ENCODE measurements at places on chromosomes 2 and 18.

DNA sequence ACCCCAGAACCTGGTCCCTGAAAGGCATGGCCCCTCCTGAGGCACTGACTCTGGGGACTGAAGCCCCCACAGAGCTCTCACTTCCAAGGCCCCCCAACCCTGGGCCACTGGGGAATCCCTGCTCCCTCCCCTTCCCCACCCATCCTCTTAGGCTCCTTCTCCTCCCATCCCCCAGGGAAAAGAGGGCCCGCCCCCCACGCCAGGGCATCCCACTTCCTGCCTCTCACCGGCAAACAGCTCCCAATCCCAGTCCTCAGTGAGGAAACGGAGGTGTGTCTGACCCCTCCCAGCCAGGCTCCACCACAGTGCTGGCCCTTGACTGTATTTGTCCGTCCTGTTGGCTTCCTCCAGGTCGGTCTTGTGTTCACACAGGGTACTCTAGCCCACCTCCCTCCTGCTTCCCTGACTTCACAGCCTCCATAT is 35.0 kb upstream of the PTMA start:
- no peak for DNase-seq

- DNase-seq: no peak
Measured at GRCh38 chr2:25201265-25201664, 32.9 kb upstream of the POMC start.

GRCh38 chr2:198640463-198640862 is 817.3 kb downstream of the SATB2 start:
- DNase-seq: no peak

- DNase-seq: no peak
Measured at GRCh38 chr2:143128681-143129580, at the start of gene ARHGAP15. TSS of gene ARHGAP15 (plus strand) at chr2:143129419.

DNA sequence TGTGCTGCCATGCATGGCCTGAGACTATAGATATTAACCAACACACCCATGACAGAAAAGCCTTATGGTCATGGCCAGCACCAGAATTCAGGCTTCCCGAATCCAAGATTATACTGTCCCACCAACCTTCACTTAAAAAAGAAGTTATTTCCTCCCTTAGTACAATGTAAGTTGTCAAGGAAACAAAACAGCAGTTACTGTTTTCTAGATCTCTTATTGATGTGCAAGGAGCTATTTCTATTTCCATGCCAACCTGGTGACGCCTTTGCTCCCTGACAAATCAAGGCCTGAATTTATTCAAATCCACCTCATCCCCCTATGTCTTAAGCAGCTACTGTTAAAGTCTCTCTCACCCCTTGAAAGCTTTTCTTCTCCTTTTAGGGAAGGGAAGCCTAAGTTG is 249.3 kb downstream of the ZNF521 start:
- DNase-seq: no peak

DNA sequence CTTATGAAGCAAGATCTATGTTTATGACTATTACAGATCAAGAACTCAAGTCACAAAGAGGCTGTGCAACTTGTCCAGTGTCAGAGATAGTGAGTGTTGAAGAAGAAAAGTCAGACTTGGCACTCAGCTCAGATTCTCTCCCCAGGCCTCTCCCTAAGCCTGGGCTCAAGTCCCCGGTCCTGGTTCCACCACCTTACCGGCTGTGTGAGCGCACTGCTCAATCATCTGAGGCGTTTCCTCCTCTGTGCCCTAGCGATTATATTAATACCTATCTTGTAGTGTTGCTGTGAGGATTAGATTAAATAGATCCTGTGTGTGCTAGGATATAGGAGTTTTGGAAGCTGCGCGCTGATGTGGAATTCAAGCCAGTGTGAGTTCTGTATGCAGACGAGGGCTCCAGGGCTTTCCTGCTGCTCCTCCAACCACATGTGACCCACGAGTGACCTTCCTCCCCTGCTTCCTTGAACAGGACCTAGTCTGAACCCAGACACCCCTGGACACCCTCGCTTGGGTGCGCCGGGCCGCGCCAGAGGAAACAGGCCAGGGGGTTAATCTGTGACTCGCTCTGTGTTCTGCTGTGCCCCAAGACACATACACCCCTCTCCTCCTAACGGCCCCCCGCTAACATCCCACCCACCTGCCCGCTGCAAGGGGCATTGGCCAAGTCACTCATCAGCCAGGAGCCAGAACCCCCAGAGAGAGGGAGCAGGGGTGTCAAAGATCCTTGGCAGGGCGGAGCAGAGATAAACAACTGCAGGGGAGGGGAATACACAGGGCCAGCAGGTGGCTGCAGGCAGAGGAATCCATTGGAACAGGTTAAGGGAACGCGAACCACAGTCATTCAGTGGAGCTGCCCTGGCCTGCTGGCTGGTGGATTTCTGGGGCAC is 38.3 kb downstream of the TNS1 start:
- no peak for DNase-seq

DNA sequence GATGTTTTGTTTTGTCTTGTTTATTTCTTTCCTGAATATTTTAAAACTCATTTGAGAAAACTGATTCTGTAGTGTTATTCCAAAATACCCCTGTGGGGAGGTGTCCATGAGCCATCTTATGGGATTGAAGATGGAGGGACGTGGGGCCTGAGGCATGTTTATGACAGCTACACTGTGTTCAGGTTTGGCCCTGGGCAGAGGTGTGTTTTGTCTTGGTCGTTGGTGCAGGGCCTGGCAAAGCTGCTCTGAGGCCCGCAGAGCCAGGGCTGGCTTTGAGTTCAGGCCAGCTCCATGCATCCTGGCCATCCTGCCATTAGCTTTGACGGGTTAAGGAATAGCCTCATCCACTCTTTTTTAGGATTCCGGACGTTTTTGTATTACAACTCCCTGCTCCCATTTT is 68.9 kb downstream of the TMEM18 start:
- no peak for DNase-seq

- no peak for DNase-seq
Measured at GRCh38 chr2:39481611-39482010, 44.5 kb upstream of the MAP4K3 start.

GRCh38 chr2:30405260-30405605 is 41.8 kb upstream of the LCLAT1 start:
- no peak for DNase-seq

DNA sequence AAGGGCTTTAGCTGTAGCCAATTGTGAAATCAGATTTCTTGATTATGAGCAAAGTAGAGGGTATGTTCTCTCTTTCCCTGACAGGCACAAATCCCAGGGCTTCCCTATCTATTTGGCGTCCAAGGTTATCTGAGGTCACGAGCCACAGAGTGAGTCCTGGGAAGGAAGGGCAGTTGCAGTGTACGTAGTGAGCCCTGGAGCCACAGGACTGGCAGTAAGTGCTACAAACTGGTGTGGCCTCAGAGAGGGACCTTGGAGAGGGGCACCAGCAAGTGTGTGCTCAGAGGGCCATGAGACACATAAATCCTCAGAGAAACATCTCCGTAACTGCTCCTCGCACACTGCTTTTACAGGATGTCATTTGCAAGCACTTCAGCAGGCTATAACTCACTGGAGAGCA is 115.5 kb upstream of the SH3BP4 start:
- DNase-seq: no peak

DNA sequence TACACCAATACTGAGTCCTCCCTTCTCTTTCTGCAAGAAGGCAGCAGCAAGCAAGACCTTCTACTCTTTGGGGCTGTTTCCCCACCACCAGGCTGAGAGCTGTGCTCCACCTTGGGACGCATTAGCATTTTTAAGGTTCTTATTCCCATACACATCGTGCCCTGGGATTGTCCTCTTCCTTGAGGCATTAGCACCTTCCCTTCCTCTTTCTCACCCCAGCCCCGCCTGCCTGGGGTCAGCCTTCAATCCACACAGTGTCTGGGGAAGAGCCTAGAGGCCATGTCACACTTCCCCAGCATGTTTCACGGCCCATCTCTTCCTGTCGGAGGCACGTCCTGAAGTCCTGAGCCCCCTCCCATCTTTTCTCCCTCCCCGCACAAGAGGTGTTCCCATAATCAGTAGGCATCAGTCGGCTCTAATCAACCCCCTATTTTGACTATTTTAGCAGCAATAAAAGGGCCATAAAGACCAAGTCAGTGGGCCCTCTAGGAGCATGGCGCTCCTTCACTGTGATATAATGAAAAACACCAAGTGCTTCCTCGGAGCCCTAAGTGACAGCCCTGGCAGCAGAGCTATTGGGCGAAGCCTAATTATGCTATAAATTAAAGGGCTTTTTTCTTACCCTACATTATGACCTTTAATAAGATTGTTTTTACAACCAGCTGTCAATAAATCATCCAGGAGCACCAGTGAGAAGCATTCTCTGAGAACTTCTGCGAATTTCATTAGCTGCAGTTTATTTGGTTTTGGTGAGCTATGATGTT is 55.0 kb upstream of the PKDCC start:
- no peak for DNase-seq

GRCh38 chr18:11112286-11112685 is 37.1 kb downstream of the PIEZO2 start:
- no peak for DNase-seq

DNA sequence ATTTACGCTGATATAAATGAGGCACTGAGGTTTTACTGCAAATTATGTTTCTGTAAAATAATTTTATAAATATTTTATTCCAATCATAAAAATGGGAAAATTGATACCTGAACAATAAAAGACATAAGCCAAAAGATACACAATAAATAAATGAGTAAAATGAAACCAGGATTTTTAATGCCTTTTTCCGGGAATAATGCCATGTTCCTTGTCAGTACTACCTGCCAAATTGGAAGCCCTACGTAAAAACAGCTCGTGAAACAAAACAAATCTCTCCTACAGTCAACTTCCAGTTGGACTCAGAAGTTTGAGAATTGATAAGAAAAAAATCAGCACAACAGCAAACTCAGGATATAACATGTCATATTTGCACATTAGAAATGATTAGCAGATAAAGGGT is 18.0 kb downstream of the GALNT3 start:
- no peak for DNase-seq

- DNase-seq: no peak
Measured at GRCh38 chr18:36269157-36269556, 28.4 kb upstream of the FHOD3 start.

DNA sequence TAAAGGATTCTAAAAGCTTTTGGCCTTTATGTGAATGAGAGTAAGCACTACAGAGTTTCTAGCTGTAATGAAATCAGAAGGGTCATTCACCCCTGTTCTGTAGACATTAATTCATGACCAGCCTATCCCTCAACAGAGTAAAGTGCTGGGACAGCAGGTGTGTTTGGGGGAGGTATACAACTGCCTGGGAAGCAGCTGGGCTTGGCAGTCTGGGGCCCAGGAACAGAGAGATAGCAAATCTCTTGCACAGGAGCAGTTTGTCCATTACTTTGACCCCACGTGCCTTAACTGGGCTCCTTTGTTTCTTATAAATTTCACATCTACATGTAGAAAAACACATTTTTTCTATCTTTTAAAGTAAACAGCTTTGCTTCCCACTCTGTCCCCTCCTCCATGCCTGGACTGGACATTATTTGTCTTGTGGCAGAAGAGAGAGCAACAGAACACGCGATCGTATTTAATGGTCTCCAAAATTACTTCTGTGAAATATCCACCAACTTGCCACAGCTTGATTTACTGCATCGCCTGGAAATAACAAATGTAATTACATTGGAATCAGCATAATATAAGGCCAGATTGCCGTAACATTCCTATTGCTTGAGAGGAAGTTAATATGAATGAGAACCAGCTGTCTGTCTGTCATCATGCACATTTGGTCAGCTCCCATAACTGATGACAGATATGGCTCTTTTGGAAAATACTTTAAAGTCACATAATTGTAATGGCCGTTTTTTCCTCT is 263.8 kb downstream of the RBM43 start:
- no peak for DNase-seq

- DNase-seq: no peak
Measured at GRCh38 chr2:15675456-15676195, 84.0 kb downstream of the DDX1 start.

DNA sequence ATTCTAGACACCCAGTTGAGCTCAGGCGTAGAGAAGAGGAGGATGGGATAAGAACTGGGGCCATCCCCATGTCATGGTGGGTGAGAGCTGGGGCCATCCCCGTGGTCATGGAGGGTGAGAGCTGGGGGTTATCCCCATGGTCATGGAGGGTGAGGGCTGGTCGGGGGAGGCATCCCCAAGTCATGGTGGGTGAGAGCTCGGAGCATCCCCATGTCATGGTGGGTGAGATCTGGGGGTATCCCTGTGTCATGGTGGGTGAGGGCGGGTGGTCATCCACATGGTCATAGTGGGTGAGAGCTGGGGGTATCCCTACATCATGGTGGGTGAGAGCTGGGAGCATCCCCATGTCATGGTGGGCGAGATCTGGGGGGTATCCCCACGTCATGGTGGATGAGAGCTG is 52.5 kb downstream of the IL1RL2 start:
- DNase-seq: no peak

DNA sequence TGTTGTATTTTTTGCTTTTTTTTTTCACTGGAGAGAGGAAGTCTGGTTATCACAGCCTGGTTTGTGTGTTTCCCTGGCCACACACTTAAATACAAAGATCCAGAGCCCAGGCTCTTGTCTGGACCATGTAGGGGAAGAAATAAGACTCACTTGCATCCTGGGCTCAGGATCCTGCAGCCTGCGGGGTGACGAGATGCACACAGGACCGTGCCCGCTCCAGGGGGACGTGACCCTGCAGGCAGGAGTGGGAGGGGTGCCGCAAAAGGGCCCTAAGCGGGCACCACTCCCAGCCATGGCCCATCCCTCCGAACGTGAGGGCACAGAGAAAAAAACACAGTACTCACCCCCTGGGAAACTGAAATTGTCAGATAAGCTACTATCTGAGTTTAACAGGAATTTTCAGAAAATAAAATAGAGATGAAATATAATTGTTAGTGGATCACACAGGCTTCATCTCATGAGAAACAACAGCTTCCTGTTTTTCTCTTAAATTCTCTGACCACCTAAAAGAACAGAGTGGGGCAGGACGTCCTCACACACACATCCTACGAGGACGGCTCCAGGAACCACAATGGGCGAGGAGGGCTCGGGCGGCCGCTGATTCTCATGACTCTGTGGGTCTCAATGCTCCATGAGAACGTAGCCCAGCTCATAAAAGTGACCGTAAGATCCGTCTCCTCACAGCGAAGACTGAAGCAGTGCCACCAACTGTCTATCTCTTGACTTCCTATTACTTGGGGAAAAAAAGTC is 142.6 kb upstream of the ALKAL2 start:
- no peak for DNase-seq

GRCh38 chr2:140759426-140760156 is 1371.2 kb downstream of the LRP1B start:
- no peak for DNase-seq

GRCh38 chr2:11168488-11168887 is 13.2 kb downstream of the SLC66A3 start:
- DNase-seq: no peak

DNA sequence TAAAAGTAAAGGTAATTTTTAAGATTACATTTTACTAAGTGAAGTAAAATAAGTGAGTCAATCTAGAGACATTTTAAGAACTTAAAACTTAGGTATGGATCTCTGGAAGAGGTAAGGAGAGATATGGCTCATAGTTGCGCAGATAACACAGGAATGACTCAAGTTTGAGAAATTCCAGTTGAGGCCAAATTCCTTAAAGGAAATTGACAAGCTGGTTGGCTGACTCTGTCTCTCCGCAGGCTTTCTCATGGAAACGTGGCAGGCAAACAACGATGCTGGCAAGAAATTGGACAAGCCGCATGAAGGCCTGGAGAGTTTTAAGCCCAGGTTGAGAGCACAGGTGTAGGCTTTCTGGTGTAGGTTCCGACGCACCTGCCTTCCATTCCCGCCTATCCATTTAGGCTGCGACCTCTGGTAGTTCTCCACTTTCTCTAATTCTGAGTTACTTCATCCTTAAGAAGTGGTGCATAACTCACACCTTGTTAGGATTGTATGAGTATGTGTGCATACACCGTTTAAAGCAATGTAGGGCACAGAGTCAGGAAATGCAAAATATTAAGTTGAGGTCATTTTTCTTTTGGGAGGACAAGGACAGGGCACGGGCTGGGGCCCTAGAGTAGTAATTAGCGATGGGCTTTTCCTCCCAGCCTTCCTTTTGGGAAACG is 589 bp upstream of the DAW1 start:
- no peak for DNase-seq

Data from gastrocnemius medialis (tissue), 4 donors.